ENCODE measurements at places on chromosomes 12 and 14.

DNA sequence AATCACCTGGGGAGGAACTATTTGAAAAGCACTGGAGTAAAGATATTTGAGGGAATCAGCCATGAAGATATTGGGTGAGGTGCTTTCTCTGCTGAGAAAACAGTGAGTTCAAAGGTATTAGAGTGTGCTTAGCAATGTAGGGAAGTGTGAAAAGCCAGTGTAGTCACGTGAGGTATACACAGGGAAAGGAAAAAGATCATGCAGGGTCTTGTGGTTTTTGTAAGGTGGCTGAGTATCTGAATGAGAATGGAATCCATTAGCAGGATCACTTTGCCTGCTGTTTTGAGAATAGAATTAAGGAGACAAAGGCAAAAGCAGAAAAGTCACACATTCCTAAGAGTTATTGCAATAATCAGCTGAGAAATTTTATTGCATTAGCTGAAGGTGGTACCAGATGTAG is 193.0 kb downstream of the PIK3C2G start:
- DNase-seq, result no peak

DNA sequence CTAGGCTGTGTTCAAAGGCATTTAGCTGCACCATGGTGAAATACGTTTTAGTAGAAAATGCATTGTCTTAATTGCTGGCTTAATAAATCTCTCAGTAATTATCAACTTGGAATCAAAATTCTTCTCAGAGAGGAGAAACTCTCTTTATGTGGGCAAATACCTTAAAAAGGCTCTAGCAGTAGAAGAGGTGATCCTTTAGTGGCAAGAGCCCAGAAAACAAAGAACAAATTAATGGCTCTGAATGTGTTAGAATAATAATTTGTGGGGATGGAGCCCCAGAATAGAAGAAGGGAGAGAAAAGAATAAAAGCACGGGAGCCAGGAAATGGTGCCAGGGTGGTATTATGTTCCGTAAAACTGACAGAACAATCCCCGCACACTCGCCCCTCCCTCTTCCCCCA is 14.8 kb downstream of the TSPAN8 start:
- DNase-seq, result no peak

- DNase-seq, result no peak
These were observed 10.3 kb upstream of the SLCO1B3 start for GRCh38 chr12:20800160-20800559.

- DNase-seq, result no peak
These were observed 87.3 kb downstream of the TTLL5 start for GRCh38 chr14:75748336-75748735.

- DNase-seq, result no peak
These were observed 17.7 kb upstream of the POP5 start for GRCh38 chr12:120598674-120599463.

GRCh38 chr12:16606201-16606849 is 363 bp upstream of the LMO3 start:
- DNase-seq, result peak; percentile 37

DNA sequence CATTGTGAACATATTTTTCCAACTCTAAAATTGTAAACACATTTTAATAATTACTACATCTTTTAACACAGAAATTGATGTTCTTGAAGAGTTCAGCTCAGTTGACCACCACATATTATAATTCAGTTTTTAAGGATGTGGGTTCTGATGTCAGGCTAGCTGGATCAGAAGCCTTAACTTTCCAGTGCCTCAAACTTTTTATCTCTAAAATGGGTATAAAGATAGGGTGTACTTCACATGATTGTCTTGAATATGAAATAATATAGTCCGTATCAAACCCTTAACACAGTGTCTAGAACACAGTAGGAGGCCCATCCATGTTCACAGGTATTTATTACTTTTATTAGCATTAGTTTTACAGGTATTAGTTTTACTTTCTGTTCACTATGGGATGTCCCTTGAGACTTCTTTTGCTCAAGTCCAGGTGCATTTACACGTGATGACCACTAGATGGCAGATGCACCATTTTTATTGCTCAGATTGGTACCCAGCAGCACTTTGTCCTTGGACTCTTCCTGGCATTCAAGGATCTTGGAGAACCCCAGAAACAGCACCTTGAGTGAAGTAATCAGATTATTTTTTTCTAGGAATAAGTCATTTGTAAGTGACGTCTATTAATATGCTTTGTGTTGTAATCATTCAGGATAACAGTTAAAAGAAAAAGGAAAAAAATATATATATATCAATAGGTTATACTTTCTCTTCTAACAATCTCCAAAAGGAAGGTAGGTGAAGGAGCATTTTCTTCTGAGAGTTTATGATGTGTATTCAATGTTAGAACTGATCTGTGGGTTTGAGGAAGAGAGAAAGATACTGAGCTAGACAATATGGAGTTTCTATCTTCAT is 580.2 kb downstream of the ETNK1 start:
- DNase-seq, result peak; percentile 47
